ENCODE measurements at places on chromosomes 16 and 17.
A peak's percentile ranks its signal among the peaks of the same experiment; 100 is the strongest.

GRCh38 chr16:85441189-85441889, 171.8 kb upstream of the GSE1 start:
- no peak for DNase-seq

DNA sequence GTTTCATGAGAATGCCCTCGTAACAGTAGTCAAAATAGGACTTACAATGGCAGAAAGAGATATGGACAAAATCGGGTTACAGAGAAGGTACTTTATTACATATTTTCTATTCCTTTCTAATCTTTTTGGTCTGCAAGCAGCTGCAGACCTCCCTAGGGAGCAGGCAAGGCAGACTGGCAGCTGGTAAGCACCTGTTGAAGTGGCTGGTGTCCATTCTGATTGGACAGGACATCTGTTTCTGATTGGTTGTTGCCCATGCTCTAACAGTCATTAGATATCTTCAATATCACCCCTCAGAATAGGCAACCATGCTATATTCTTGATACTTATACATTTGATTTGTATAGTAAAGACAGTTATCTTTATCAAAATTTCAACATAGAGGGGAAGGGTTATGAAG, 606.3 kb downstream of the KCNJ2 start:
- DNase-seq = no peak

GRCh38 chr17:31078290-31078689, 16.5 kb upstream of the NF1 start:
- DNase-seq = no peak

DNA sequence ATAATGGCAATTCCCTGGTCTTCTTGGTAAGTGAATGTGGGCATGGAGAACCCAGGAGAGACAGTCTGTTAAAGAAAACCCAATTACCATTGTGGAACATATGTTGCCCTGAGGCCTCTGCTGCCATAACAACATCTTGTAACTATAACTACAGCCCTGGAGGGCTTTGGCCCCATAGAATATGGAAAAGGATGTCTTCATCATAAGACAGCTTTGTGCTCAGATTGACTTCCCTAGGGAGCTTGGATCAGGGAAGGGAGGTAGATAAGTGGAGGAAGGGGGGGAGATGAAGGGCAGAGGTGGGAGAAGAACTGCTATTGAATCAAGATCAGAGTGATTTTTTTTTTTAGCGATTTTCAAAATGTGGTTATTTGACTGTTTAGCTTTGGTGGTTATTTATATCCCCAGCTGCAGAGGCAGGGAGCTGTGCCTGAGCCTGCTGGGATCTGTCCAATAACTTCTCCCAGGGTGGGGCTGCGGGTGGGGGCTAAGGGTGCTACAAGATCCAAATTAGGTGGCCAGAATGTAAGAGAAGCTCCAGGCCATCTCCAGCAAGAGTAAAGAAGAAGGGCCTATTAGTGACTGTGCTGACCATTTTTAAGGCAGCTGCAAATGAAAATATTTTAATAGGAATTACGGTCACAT, 5.3 kb upstream of the KAT7 start:
- no peak for DNase-seq

GRCh38 chr17:78408476-78409050, 30.1 kb downstream of the PGS1 start:
- DNase-seq = no peak

- DNase-seq = peak; percentile 97
These were observed 805 bp upstream of the ORAI3 start for GRCh38 chr16:30947859-30948666.
